GM04504 (cell line): ENCODE measurements at places on chromosomes 5 and 9.

- DNase-seq, result peak; percentile 28
Measured at GRCh38 chr5:131417240-131417869, 153.5 kb downstream of the CDC42SE2 start.

- DNase-seq, result peak; percentile 50
Measured at GRCh38 chr9:129884220-129885017, 49.2 kb downstream of the USP20 start.

DNA sequence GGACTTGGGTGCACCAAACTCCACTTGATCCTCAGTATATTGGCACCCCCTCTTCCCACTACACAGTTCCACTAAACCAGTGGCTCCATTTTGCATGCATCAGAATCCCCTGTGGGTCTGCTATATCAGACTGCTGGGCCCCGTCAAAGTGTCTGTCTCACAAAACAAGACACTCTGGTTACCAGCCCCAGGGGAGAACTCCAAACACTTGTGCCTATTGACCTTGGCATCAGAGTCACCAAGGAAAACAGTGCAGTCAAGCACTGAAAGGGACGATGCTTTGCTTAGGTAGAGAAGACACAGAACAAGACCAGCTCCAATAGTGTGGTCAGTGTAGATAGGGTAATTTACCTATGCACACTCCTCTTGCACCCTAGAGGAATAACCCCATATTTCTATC lies 205.8 kb upstream of the RAI14 start:
- DNase-seq, result no peak

- DNase-seq, result no peak
Measured at GRCh38 chr5:86143837-86144236, 473.9 kb upstream of the COX7C start.

GRCh38 chr9:104896131-104896530 lies 31.8 kb downstream of the ABCA1 start:
- DNase-seq, result no peak

DNA sequence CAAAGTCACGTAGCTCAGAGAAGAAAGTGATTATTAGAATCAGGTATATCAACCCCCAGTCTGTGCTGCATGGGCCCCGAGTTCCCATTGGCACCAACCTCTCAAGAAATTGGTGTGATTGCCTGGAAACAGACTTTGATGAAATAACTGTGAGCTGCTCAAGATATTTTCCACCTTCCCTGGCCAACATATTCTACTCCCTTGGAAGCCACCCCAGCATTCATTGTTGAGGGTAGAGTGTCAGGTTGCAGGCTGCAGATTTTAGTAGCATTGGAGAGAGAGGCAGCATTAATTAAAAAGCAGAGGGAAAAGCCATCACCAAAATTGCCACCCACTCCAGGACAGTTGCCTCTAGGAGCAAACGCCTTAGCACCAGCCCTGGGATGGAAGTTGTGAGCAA lies 154.2 kb upstream of the TNPO1 start:
- DNase-seq, result no peak

- DNase-seq, result peak; percentile 67
Measured at GRCh38 chr9:110579862-110580219, 300 bp upstream of the SVEP1 start.

DNA sequence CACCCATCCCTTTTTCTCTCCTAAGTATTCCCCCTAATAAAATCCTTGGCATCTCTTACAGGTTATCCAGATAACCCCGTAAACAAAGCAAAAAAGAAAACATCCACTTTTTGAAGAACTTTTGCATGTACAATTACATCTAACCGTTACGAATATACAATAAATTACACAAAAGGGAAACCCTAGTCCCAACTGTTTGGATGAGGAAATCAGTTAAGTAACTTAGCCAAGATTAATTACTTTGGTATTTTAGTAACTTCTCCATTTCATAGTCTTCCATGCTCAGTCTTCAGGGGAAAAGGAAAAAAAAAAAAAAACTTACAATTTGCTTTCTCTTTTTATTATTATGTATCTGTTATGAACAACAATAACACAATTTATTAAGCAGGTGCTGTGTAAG lies 212.9 kb downstream of the ACTL7B start:
- DNase-seq, result no peak

DNA sequence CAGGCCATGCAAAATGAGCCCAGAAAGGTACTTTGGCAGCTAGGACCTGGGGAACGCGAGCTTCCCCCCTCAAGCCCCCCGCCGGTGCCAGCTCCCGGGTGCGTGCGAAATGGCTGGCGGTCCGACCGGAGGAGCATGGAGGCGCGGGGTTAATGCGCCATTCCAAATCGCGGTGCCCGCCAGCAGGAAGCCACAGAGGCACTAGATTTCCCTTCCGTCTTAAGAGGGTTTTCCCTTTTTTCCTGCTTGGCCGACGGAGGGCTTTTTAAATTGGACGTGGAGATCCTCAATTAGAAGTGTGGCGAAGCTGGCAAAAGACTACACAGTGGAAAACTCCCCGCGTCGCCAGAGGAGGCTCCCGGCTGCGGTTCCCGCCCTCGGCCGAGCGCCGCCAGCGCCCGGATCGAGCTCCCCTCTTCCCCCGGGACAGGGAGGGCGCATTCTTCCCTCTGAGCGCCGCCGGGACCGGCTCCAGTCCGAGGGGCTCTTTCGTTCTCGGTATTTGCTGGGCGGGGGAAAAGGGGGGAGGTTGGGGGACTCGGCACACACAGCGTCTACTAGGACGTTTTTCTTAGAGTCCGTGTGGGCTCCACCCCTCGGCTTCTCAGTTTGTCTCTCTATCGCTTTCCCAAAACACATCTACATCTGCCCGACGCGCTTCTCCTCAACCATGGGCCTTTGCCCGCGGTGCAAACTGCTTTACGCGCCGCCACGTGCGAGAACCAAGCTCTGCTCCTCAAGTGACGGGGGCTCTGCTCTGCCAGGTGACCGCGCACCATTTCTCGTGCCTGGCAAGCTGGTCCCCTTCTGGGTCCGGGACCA lies 3.0 kb downstream of the GDNF start:
- DNase-seq, result no peak
